ENCODE measurements at places on chromosomes 2 and 18.
A peak's percentile ranks its signal among the peaks of the same experiment; 100 is the strongest.

DNA sequence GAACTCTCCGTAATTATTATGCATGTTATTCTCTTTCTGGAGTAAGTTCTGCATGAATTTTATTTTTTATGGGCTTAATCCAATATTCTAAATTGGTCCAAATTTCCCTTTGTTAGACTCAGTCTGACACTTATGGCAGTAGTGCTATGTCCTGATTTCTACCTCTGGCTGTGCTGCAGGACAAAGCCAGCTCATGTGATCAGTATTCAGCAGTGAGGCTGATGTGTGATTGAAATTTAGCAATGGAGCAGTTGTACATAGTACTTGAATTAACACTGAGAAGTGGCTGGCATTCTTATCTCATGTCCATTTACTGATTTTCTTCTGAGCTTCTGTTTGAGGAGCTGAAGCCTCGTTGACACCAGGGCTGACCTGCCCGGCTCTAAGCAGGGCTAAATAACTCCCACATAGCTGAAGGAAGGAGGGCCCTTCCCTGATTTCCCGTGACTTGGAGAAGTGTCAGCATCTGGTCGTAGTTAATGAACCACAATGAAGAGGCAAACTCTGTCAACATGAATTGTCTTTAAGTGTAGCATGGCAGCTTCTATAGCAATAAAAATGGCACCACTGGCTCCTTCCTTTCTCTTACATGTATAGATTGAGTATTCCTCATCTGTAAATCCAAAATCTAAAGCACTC, 159.0 kb upstream of the RASGRP3 start:
- DNase-seq, result no peak

DNA sequence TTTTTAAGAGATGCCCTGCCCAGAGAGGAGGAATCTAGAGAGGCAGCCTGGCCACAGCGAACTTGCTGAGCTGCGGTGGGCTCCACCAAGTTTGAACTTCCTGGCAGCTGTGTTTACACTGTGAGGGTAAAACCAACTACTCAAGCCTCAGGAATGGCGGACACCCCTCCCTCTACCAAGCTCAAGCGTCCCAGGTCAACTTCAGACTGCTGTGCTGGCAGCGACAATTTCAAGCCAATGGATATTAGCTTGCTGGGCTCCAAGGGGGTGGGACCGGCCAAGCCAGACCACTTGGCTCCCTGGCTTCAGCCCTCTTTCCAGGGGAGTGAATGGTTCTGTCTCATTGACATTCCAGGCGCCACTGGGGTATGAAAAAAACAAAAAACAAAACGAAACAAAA, 289.4 kb downstream of the KCNS3 start:
- DNase-seq, result no peak

DNA sequence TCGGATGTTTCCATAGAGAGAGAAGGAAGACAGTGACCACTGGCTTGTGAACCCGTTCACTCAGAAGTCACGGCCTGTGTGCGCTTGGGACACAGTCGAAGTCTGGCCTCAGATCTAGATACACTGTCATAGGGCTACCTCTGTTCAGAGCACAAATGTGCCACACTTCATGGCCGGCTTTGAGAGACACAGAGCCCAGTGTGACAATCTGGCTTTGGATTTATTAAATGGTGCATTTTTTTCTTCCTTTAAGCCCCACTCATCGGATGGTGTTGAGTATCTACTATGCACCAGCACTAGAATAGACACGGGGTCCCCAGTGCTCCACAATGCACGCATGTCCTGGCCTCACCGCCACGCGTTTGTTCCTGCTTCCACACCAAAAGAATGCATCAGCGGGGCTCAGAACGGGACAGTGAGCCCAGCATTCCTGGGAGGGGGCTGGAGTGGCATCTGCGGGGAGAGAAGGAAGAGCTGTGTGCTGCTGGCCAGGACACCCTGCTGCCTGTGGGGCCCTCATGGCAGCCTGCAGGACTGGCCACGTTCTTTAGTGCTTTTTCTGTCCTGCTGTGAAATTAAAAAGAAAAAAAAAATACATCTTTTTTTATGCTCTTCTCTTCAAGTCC, 738.9 kb upstream of the SALL3 start:
- no peak for DNase-seq

GRCh38 chr18:74116633-74117554, 30.7 kb downstream of the FBXO15 start:
- no peak for DNase-seq

GRCh38 chr18:11511434-11512095, 97.8 kb upstream of the SLC35G4 start:
- no peak for DNase-seq

DNA sequence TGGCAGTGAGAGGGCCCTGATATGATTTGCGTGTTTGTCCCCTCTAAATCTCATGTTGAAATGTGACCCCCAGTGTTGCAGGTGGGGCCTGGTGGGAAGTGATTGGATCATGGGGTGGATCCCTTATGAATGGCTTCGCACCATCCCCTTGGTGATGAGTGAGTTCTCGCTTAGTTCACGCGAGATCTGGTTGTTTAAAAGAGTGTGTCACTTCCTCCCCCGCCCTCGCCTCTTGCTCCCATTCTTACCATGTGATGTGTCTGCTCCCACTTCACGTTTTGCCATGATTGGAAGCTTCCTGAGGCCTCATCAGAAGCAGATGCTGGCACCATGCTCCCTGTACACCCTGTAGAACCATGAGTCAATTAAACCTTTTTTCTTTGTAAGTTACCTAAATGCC, 319.9 kb upstream of the ID2 start:
- DNase-seq, result no peak

- no peak for DNase-seq
Measured at GRCh38 chr18:48968412-48969215, 17.8 kb upstream of the SMAD7 start.

GRCh38 chr2:3598912-3599854, 4.3 kb downstream of the COLEC11 start:
- no peak for DNase-seq

DNA sequence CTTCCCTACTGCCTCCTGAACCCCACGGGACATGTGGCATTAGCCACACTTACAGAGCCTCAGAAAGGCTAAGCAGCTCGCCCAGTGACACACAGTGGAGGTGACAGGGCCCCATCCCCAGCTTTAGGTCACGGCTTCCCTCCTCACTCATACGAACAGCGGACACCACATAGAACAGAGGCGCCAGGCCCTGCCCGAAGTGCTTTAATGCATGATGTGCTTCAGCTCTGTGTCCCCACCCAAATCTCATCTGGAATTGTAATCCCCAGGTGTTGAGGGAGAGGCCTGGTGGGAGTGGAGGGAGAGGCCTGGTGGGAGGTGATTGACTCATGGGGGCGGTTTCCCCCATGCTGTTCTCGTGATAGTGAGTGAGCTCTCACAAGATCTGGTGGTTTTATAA, 135.3 kb downstream of the PTGR3 start:
- DNase-seq, result no peak

DNA sequence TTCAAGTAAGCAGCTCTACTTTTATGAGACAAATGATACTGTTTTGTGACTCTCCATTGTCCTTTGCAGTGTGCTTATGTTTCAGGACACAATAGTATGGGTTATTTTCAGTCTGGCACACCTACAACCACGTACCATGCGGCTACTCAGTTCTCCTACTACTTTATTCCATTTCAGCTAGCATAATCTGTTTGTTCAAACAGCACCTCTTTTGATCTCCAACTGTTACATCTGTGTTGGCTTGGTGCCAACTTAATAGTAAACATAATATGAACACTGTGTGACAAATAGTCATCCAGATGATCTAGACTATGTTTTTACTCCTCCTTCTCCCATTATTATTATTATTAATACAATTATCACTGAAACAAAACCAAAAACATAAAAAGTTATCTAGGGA, 40.5 kb downstream of the MYO3B start:
- no peak for DNase-seq

DNA sequence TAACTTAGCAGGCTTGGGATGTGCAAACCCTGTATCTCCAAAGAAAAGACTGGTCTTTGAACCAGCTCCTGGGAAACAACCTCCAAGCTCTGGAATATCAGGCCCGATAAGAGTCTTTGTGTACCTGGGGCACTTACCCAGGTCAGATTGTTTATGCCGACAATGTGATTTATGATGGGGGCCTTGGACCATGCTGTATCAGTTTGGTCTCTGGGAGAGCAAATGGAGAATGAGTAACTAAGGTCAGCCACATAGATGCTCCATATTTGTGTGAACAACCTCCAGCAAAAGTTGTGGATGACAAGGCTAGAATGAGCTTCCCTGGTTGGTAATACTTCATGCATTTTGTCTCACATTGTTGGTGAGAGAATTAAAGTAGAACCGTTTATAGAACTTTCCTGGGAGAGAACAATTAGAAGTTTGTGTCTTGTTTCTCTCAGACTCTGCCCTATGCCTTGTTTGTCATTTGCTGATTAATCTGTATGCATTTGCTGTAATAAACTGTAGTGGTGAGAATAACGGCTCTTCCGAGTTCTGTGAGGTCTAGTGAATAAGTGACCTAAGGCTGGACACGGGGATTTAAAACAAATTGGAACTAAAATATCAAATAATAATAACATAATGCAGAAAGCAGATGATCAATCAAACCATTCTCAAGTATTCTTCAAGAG, 259.1 kb downstream of the XIRP2 start:
- no peak for DNase-seq

DNA sequence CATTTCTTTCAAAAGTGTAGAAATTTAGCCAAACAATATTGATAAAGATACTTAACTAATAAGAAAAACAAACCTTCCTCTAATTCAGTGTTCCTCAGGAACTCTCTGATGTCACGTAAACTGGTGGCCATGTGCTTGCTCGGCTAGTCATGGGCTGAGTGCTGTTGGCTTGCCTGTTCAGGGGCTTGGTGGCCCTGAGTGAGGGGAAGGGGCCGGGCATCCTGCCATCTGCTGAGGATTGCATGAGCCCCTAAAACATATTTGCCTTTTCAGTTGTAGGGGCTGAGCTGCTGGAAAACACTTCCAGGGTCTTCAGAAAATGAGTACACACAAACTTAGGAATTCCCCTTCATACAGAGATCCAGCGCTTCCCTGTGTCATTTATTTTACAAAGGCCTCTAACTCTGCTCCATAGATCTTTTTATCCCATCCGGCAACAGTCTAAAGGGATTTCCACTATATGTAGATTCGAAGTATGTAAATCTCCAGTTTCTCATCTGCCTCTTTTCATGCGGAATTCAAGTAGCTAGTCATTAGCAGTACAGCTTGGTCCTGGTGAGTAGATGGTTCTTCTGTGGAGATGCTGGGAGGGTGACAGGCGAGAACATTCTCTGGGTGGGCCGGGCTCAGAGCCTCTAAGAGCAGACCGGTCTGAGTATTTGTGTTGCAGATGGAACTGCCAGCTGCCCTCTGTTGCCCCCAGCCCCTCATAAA, 20.1 kb upstream of the NFATC1 start:
- DNase-seq, result peak; percentile 25

DNA sequence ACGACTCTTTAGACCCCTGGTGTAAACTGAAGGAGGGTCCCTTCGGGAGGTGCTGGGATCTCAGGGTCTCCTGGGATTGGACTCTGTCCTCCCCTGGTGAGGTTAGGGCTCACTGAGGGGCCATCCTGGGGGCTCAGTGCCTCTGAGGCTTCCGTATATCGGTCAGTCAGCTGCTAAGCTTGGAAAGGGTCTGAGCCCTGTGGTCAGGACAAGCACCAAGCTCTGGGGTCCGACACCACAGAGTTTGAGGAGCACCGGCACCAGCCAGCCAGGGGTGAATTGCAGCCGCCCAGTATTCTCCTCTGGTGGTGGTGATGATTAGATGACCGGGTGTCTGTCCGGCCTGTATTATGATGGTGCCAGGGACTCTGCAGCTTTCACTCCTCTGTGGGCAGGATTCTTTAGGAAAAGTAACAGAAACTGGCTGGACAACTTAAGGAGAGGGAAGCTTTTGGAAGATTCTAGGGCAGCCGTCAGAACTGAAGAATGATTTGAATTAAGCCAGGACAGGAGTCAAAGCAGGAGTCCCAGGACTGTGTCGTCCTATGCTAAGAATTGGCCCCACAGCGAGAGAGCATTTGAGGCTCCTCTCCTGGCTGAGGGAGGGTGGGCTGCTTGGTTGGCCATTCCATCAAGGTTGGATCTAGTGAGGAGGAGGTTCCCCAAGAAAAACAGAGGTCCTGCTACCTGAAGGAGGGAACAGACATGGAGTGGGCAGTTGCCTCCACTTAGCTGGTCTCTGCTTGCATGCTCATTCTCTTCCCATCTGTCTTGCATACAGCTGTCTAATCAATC, 158.6 kb upstream of the HS6ST1 start:
- DNase-seq, result no peak

DNA sequence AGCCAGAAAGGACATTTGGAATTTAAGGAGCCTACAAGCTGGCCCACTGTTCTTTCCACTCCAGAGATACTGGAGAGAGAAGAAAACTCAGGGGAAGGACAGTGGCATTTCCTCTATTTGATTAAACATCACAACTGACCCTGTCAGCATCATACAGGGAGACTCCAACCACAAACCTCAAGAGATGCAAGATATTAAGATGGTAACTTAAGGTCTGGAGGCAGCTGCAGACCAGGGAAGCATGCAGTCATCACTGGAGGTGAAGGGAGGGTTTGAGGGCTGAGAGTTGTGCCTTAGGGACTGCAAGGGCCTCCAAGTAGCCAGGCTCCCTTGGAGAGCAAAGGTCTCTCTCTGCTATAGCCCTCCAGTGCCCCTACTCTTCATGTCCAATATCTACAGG, 67.4 kb downstream of the RNF152 start:
- DNase-seq, result no peak

GRCh38 chr18:35131387-35132020, 90.3 kb downstream of the MAPRE2 start:
- DNase-seq, result peak; percentile 20

GRCh38 chr2:6880200-6880733, 2.7 kb downstream of the RSAD2 start:
- DNase-seq, result no peak

DNA sequence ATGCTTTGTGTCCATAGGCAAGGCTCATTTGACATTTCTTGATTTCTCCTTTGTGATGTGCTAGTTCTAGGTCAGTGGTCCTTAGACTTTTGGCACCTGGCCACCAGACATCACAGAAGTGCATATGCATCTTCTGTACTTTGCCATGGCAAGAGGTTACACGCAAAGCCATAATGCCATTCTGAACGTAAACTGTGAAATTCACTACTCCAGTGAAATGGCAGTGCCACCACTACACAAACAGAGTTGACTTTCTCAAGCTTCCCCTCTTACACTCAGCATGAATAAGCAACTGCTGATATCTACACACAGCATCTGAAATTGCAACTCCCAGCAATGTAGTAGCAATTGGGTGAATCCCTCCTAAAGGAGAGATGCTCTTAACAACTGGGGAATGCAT, 729.3 kb downstream of the DPP10 start:
- no peak for DNase-seq

DNA sequence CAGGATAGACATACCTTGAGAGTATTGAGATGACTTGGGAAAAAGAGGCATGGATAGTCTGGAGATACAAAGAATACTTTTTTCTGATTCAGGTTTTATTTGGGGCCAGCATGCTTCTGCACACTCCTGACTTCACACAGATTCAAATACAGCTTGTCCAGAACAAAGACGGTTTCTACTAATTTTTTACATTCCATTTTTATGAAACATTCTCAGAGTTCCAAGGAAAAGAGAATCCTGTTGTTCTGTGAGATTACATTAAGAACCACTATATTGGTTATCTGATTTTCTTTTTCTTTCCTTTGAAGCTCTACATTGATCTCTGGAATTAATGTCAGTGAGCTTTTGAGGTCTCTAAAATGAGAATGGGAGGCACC, 41.0 kb downstream of the PTPRM start:
- DNase-seq, result no peak
